ENCODE measurements at places on chromosomes 4 and X.
A peak's percentile ranks its signal among the peaks of the same experiment; 100 is the strongest.

DNA sequence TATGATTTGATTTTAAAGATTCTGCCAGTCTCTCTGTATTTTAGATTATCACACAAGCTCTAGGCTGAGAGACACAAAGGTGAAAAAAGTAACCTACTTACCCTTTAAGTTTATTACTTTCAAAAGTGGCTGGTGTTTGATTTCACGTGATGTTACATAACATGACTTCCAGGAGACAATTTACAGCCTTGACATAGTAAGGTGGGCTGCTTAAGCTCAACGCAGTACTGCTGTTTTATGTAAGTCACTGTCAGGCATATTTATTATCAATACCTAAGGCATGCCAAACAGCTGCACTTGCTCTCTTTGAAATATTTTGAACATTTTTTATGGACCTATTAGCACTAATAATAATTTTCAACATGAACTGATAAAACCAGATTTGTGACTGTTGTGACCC lies 451.5 kb upstream of the FAM241A start:
- DNase-seq = no peak

DNA sequence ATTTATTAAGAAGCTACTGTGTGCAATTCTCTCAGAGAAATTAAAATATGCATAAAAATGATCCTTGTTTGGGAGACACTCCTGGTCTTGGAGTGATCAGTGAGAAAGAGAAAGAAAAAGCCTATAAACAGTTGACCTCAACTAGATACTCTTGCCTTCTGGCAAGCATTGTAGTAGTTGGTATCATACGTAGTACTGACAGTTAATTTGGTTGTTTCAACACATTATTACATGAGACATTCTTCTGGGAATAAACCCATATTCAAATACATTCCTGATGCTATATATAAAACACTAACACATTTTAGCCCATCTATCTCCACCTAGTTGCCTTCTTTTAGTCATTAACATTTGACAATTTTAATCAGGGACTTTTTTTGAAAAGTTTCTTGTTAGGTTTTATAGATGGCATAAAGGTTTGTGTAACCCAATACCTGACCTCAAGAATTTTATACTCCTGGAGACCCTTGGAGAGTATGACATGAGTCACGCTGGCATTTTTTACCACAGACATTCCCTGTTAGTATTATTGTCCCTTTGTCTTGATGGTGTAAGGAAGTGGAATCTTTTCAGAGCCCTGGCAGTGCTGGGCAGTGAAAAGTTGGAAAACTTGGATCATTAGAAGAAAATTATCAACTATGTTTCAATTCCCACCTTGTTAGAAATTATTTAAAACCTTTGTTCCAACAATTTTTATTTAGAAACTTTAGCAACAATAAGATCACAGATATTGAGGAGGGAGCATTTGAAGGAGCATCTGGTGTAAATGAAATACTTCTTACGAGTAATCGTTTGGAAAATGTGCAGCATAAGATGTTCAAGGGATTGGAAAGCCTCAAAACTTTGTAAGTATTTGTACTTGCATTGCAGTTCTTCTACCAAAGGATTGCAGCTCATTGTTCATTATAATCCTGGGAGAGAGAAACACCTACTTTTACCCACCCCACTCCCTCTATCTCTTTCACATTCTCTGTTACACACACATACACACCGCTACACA lies 167.1 kb upstream of the PACRGL start:
- peak; percentile 66 for DNase-seq

DNA sequence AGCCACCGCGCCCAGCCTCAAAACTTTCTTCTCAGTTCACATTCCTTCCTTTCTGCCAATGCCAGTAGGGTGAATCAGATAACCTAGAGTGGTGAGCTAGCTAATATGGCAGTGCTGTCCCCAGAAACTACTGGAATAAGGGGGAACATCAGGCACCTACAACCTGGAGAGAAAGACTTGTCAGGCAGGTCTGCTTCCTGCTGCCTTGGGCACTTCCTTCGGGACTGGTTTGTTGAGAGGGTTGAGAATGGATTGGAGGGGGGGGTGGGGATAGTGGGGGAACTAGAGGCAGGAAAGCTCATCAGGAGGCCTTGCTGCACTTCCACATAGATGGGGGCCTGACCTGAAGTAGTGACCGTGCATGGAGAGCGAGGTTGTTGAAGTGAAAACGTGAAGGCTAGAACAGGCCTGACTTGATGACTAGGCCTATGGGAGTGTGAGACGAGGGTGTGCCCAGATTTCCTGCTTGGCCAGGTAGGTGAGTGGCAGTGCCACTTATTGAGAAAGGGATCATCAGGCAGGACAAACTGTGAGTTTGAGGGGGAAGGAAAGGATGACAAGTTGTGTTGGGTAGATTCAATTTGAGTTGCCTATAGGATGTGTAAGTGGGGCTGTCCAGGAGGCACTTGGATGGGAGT lies 33.4 kb downstream of the SLC25A5 start:
- no peak for DNase-seq

DNA sequence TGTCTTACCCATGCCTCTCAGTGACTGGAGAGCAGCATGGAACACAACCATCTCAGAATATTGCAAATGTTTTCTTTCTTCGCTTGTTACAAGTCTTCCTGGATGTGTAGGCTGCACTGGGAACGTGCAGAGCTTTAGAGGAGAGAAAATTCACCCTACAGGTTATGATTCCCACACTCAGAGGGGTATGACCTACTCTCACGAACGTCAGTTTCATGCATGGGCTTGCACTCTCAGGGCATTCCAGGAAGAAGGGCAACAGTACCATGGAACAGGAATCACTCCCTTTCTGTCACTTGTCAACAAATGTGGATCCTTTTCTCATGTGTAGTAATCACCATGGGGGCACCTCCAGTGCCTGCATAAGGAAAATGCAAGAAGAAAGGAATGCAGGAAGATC lies 75.8 kb downstream of the NBDY start:
- DNase-seq = no peak

- no peak for DNase-seq
Measured at GRCh38 chrX:25343060-25343459, 327.3 kb upstream of the ARX start.

DNA sequence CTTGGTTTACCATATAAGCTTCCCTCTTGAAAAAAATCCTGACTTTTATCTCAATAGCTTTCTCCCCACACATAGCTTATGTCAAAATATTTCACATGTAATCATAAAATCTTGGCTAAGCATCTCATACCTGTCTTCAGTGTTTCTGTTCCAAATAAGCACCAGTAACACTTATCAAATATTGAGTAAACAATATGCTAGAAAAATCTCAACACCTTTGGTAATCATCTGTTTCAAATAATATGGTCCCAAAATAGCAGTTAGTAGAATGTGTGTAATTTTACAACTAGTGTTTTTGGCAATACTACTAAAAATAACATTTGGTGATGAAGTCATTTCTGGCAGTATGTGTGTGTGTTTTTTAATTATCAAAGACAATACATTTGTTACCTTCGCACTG lies 2138.2 kb downstream of the PCDH7 start:
- no peak for DNase-seq

GRCh38 chr4:60805500-60806313 lies 394.4 kb upstream of the ADGRL3 start:
- DNase-seq = no peak

DNA sequence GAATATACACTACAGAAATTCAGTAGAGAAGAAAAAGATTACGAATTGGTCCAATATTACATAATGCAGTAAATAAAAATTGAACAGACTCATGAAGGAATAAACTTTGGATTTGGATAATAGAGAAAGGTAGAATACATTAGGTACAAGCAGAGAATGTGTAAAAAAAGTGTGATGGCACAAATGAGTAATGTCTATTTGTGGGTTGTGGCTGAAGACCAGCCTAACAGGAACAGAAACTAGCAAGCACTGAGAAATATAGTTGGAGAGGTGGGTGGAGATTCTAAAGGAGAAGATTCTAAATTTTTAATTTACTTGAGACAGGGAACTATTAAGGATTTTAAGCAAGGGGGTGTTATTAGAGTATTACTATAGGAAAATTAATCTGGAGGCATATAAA lies 15.2 kb upstream of the CLOCK start:
- no peak for DNase-seq

DNA sequence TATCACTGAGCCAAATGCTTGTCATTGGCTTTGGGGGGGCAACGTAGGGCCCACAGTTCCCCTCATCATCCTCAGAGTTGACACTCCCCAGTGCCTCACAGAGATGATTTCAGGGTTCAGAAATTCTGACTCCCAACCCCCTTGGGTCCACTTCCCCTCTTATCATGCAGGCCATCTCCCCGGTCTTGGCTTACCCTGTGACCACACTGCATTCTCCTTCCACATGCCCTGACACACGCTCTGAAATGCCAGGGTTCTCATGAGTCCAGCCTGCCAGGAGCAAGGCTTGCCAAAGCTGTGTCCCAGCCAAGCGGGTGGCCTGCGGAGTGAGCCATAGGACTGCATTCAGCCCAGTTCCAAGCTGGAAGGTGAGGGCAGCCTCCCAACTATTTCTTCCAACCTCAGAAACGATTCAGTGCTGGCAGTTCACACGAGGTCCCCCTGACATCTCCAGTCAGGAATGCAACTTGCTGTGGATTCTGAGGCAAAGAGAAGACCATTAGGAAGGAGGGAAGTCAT lies 101.2 kb downstream of the SMIM20 start:
- DNase-seq = peak; percentile 100

GRCh38 chr4:119209586-119209985 lies 2.9 kb upstream of the USP53 start:
- no peak for DNase-seq

- DNase-seq = no peak
Measured at GRCh38 chr4:128820671-128821070, 11.2 kb downstream of the JADE1 start.

GRCh38 chr4:70559211-70559830 lies 32.7 kb upstream of the AMBN start:
- peak; percentile 9 for DNase-seq

- peak; percentile 28 for DNase-seq
Measured at GRCh38 chr4:53015681-53016080, 153.6 kb downstream of the RASL11B start.

DNA sequence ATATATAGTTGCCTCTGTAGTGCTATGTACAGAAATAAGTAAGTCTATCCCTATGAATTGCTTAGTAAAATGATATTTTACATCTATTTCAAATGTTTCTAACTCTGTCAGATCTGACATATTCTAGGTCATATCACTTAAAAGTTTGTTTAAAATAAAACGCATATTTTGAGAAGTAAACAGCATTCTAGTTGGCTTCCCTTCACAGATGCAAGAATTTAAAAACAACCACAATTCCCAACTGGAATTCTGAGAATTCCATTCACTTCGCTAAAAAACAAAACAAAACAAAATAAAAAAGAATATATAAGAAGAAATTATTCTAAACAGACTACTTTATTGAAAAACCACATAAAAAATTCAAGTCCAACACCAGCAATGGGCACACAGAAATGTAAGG lies 126.0 kb downstream of the PPP3CA start:
- no peak for DNase-seq

DNA sequence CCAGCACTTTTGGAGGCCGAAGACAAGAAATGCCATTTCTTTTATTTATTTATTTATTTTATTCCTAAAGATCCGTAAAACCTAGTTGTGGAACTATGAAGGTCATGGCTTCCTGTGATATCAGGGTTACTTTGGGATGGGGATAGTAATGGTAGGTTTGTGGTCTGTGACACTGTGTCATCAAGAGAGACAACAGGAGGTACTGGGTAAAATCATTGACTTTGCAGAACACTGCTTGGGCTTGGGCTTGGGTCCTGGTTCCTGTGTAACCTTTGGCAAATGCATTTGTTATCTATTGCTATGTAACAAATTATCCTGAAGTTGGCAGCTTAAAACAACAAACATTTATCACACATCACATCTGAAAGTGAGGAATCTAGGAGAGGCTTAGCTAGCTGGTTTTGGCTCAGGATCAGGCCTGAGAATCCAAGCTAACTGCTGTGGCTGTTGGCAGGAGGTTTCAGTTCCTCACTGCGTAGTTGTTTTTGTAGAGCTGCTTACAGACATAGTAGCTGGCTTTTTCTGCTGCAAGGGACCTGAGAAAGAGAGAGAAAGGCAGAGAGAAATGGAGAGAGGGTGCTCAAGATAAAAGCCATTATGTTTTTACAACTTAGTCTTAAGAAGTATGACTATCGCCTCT lies 576.4 kb upstream of the SLIT2 start:
- DNase-seq = no peak

- no peak for DNase-seq
Measured at GRCh38 chr4:15735536-15735935, 32.7 kb downstream of the BST1 start.

DNA sequence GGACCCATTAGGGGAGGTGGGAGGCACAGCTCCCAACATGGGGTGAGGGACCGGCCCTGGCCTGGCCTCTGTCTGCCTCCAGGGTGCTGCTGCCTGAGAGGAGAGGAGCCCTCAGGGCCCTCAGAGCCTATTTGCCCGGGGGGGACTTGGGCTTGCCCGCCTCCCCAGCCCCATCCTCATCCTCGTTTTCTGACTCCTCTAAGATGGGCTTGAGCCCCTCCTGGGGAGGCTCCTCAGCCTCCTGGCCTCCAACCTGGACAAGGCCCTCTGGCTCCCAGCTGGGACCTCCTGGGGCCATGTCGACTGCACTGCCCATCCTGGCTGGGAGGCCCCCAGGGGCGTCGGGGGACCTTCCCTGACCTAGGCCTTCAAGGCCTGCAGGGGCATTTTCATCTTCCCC lies 2.8 kb downstream of the PNMA6F start:
- DNase-seq = no peak

GRCh38 chr4:185702147-185702663 lies 109.8 kb downstream of the SORBS2 start:
- no peak for DNase-seq

DNA sequence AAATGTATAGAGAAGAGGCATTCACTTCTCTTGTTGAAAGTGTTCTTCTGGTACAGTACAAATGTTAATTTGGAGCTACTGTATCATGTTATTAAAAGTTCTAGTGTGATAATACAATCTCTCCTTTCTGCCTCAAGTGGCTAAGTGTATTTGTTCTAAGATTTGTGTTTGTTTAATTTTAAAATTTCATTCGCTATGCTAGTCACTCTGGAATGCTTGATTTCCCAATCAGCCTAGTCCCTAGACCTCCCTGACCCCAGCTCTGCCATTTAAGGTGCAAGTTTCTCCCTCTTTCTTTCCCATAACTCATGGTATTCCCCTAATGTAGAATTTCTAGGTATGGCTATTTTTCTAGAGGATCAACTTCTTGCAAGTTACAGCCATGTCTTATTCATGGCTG lies 817.4 kb downstream of the STIM2 start:
- no peak for DNase-seq

GRCh38 chr4:186698028-186698427 lies 25.6 kb downstream of the FAT1 start:
- DNase-seq = no peak

- DNase-seq = no peak
Measured at GRCh38 chrX:77962068-77962902, 7.2 kb downstream of the PGAM4 start.

GRCh38 chrX:63744850-63745394 lies 40.1 kb downstream of the ARHGEF9 start:
- DNase-seq = no peak

GRCh38 chr4:30630431-30630830 lies 89.7 kb upstream of the PCDH7 start:
- DNase-seq = no peak

GRCh38 chrX:14505648-14506047 lies 23.7 kb upstream of the GLRA2 start:
- DNase-seq = no peak

All from GM04504 (cell line).